Heart right ventricle (tissue), 16 donors: ENCODE measurements at places on chromosomes 12 and 14. TPM values are rescaled to one million over a fixed set of nuclear protein-coding genes. Genes with fewer than 3 reads are reported as not detected.

PTPRR gene
- 0.44 TPM for polyA plus RNA-seq

PPM1H gene
- polyA plus RNA-seq = 0.62 TPM

RTRAF gene
- 178 TPM for polyA plus RNA-seq

GZMB gene
- 0.46 TPM for polyA plus RNA-seq

CIDEB gene
- 4.8 TPM for polyA plus RNA-seq

AQP2 gene
- polyA plus RNA-seq = not detected

ING4 gene
- polyA plus RNA-seq = 25.5 TPM

MIP gene
- not detected for polyA plus RNA-seq

GRCh38 chr14:37340353-37340752 is 142.6 kb downstream of the MIPOL1 start:
- no peak for DNase-seq

GRCh38 chr14:104552738-104553125 is 26.8 kb upstream of the C14orf180 start:
- no peak for DNase-seq

DNA sequence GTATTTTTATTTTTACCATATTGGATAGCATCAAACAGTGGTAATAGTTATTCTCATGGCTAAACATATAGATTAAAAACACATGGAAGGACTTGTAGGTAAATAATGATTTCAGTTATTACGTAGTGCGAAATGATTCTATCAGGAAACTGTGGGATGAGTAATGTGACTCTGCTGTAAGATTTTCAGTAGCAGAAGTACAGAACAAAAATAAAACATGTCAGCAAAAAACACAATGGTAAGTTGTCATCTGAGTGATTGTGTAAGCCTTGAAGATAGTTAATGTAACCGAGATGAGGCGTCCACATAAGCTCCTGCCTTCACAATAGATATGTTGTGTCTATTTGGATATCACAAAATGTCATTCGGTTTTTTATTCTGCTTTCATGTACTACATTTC is 99.8 kb downstream of the BORCS5 start:
- DNase-seq = no peak

DNA sequence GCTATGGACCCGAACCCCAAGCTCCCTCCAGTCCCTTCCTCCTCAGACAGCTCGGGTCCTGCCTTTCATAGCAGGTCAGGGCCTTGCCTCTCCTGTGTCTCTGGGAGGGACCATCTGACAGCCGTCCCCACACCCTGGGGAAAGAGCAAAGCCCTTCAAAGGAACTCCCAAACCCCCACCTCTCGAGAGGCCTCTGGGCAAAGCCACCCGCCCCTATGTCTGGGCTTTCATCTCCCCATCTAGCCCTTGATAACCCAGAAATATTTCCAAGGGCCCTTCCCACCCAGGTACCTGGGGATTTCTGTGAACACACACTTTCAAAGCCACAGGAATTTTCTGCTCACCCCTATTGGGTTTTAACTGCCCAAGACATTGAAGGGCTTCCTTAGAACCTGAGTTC is 32.1 kb downstream of the SNRNP35 start:
- DNase-seq = no peak

- no peak for DNase-seq
Measured at GRCh38 chr12:131830914-131831571, 2.9 kb downstream of the MMP17 start.

GRCh38 chr14:65040666-65041433 is 54.2 kb downstream of the FNTB start:
- DNase-seq = no peak

- DNase-seq = no peak
Measured at GRCh38 chr12:116060764-116061163, 216.7 kb downstream of the MED13L start.

DNA sequence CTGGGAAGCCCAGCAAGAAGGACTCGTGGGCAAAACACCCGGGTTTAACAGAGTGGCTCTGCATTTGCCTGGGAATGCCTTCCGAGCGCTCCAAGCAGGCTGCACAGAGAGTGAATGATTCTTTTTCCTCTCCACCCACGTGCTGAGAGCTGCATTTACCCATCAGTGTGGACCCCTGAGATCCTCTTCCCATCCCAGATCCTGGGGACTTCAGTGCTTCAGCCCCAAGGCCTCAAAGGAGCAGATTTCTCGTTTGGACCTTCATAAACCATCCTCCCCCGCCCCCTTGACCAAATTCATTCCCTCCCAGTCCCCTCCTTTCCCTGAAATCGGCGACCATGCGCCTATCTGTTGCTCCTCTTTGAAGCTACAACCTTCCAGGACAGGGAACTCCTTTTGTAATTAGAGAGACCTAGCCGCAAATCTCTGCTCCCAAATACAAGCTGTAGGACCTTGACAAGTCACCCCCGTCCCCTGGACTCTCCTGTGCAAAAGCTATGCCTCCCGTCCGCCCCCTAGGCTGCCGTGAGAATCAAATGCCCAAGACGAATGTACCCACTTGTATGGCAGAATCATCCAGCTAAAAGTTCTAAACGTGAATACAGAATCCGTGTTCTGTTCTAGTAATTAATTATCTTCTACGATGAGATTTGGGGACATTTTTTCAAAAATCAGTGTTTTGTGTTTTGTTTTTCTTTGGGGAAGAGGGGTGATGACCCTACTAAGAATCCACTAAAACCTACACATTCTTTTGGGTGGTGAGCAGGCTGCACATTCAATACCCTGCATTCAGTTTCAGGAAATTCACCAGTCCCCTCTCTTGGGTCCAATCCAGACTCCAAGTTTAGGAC is 8.8 kb downstream of the TBX5 start:
- no peak for DNase-seq

DNA sequence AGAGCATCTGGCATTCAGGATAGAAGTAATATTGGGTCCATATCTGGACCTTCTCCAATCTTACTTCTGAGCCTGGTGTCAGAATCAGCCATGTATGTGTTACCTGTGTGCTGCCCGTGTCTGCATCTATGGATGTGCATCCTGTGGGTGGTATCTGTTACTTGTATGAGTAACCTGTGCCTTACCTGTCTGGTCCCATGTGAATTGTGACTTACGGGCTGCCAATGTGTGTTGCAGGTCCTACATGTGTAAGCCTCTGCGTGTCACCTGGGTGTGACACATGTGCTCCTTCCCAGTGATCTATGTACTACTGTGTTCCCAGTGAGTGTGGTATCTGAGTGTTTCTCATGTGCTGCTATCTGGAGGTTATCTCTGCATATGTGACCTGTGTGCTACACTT is 208.4 kb downstream of the ADGRD1 start:
- DNase-seq = no peak

DNA sequence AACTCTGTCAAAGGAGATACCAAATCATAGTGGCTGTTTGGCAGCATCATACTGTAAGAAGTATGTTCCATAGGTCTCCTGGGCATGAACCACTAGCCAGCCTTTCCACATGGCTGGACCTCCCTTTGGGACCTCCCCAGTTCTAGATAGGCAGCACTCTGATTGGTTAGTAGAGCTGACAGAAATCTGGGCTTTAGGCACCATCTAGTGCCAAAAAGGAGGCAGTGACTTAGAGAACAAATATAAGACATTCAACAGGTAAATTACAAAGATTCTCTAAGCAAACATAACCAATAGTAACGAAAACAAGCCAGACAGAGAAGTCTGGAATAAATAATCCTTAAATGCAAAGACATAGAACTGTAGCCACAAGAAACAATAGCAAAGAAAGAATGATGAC is 148.0 kb upstream of the PDE3A start:
- DNase-seq = no peak

GRCh38 chr12:89995870-89996269 is 287.2 kb upstream of the ATP2B1 start:
- no peak for DNase-seq

DNA sequence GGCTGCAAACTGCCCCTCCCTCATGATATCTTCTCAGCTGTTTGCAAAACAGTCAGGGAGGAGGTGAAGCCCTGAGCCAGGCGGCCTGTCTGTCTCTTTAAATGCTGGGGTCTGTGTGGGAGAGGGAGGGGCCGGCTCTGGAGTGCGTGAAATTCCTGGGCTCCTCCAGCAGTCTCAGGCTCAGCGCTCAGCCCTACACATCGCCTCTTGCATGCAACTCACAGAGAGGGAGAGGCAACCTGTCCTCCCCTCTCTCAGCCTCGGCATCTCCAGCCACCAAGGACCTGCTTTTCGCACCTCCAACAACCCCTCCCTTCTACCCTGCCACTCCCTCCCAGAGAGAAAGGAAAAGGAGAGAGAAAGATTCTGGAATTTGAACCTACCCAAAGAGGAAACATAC is at the start of gene NRXN3:
Gene NRXN3 (plus strand): TSS at position 171 of the 400 bp plus-strand sequence. CDS start 72,721 bp downstream, outside the sequence.
- DNase-seq = no peak

DNA sequence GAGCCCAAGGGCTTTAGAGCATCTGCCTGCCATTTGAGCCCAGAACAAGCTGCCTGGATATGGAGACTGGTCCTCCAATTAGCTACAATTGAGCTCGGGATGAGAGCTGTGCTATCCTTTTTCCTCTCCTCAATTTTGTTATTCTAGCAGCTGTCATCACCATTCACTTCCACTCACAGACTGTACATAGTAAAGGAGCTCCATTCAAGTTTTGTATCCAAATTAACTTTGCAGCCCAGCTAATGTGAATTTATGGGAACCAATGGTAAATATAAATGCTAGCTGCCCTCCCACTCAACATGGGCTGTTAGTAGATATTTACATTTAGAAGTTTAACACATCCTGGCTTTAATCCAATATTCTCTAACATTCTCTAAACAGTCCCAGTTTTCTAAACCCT is 44.6 kb downstream of the BMP4 start:
- DNase-seq = no peak

DNA sequence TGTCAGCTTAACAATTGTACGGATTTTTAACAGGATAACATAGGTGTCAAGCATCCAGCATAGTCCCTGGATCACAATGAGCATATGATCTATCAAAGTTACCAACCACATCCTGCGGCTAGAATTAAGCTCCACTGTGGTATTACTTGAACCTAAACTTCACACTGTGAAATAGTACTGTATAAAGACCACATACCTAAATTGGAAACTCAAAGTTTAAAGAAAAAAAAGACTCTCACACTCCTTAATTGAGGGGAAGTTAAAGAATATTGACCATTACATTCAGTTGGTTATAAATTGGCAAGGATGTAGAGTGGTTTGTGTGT is 133.0 kb upstream of the PZP start:
- no peak for DNase-seq

DNA sequence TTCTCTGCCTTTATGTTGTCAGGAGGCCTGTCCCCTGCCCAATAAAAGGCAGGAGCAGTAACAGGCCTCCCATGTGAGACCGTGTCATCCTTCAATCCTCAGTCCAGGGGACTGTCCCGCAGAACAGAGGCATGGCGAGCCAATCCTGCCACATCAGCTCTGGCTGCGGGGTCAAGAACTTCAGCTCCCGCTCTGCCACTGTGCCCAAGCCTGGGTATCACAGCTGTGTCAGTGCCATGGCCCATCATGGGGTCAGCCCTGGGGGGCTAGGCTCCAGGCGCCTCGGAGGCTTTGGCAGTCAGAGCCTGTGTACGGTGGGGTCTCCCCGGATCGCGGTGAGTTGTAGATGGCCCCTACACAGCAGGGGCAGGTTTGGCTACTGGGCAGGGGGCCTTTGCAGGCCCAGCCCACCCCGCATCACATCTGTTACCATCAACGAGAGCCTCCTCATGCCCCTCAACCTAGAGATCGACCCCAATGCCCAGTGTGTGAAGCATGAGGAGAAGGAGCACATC is 19.9 kb upstream of the KRT83 start:
- DNase-seq = no peak

GRCh38 chr14:105502446-105503295 is 11.6 kb downstream of the TEDC1 start:
- DNase-seq = no peak
